ENCODE measurements at places on chromosomes 1 and 21.
A peak's percentile ranks its signal among the peaks of the same experiment; 100 is the strongest.

- DNase-seq, result no peak
Observed at GRCh38 chr1:9196129-9197040, 38.2 kb upstream of the H6PD start.

GRCh38 chr1:20302108-20302471 is 11.4 kb downstream of the VWA5B1 start:
- DNase-seq, result no peak

GRCh38 chr1:176196728-176197127 is 10.4 kb downstream of the COP1 start:
- DNase-seq, result no peak

GRCh38 chr1:41664861-41665640 is 180.6 kb upstream of the EDN2 start:
- no peak for DNase-seq

GRCh38 chr1:162197615-162198421 is 128.3 kb downstream of the NOS1AP start:
- no peak for DNase-seq

DNA sequence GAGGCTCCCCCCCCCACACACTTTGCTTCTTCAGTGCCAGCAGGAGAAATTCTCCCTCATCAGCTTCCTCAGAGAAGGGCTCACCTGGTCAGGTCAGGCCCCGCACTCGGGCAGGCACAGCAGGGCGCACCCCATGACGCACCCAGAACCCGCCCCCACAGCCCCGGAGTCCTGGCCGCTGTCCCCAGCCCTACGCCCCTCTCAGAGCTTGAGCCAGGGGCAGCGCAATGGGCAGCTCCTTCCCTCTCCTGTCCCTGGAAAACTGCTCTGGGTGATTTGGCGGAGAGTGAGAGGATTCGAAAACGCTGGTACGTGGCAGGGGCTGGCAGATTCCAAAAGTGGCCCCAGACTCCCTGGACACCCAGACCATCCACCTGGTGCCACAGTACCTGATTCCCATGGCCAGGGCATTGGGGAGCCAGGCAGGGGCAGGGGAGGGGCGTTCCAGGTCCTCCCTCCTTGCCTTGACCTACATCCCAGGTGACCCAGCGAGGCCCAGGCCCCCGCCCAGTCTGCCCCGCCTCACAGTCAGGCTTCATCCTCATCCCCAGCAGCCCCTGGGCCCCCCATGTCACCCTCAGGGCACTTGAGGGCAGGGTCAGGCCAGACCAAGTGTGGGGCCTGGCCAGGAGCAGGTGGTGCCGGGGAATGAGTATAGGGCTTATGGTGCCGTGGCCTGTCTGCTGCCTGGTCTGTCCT is 23.7 kb downstream of the RRP1 start:
- DNase-seq, result no peak

DNA sequence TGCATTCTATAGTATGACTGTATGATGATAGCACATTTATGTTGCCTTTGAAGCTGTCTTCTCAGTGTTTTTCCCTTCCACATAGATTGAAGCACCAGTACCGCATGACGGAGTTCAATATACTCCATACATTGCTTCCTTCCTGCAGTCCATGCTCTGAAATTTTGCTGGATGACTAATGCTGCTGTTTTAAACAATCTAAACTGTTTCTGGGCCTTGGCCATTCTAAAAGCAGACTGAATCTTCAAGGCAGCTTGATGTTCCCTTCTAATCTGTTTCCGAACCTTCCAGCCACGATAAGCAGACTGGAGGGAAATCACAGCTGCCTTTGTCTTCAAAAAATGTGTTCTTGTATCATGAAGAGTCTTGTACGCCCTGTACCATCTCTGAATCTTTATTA is 36.2 kb upstream of the F13B start:
- DNase-seq, result no peak

- DNase-seq, result no peak
Observed at GRCh38 chr1:156104861-156105832, 9.4 kb upstream of the LMNA start.

DNA sequence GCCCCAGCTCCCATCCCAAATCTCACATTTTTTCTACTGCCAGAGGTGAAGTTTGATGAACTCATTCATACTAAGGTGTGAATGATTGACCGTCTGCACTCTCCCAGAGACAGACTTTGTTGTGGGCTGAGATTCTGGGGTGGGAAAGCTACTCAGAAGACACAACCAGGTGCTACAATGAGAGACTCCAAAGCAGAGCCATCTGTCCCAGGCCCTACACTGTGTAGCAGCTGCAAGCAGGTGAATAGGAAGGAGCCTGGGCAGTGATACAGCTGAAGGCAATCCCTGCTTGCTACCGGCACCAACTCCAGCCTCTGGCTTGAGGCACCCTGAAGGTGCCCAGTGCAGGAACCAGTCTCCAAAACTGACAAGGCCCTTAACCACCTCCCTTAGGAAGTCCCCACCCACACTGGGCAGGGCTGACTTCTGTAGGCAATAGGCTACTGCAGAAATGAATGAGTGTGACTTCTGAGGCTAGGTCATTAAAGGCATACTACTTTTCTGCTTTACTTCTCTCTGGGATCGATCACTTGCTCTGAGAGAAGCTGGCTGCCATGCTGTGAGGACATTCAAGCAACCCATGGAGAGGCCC is 79.7 kb upstream of the RUNX3 start:
- no peak for DNase-seq

- no peak for DNase-seq
Observed at GRCh38 chr1:213983493-213984386, 4.0 kb upstream of the PROX1 start.

DNA sequence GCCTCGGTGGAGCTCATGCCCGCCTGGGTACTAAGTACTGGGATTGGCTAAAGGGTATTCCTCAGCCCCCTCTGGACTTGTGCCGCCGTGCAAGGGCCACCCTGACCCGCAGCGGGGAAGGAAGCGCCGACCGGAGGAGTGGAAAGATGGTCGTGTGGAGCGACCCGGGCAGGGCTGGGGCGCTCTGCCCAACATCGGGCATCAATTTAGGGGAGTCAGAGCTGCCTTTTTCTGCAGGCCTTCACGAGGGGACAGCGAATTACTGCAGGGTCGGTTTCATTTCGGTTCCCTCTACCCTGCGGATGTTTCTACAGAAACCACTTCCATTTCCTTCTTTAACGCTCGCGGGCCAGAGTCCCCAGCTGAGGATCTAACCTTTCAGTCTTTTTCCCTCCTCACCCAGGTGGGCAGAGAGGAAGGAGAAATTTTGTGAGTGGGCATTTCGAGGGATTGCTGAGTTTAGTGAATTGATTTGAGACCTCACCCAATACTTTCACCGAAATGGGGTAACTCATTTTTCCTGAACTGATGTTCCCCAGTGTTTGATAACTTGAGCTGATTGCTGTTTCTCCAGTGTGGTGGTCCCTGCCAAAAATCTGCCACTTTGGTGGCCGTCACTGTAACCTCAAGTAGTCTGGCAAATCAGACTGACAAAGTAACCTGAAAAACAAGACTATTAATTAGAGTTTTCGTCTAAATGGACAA is 1.1 kb downstream of the TOR1AIP1 start:
- DNase-seq, result no peak

- DNase-seq, result no peak
Observed at GRCh38 chr1:14913482-14914177, 239.9 kb upstream of the TMEM51 start.

DNA sequence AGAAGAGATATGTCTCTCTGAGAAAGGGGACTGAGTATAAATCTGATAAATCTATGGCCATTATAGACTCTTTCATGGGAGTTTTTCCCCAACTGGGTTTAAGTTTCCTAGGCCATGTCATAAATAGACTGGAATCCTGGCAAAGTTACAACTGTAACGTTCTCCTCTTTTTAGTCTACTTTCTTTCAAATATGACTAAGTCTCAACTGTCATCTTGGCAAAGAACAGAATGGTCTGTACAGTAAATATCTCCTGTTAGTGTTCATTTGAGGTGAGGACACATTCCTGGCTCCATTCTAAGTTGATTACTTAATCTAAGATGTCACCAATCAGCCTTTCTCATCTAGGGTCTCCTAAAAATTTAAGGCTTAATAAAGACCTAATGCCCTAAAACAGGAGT is 300.5 kb downstream of the BRINP2 start:
- DNase-seq, result no peak

- no peak for DNase-seq
Observed at GRCh38 chr1:45568421-45568820, 15.4 kb upstream of the NASP start.

- peak; percentile 31 for DNase-seq
Observed at GRCh38 chr1:210407207-210407886, 78.6 kb downstream of the HHAT start.

- DNase-seq, result no peak
Observed at GRCh38 chr1:8344893-8345507, 27.1 kb downstream of the SLC45A1 start.

DNA sequence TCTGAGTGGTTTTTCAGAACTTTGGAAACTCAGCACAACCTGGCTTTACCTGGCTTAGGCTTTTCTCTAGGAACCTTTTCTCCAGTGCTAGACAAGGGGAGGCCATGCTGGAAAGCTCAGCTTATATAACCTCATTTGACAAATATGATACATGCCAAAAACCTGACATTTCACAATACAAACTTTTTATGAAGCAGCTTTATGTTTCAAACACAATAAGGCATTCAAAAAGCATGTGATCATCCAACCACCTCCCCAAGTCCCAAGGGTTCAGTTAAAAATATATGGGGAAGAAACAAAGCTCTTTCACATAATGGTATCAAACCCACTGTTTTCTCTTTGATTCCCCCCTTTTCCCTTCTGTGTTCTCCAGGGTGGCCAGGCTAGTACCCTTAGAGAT is 63.7 kb downstream of the ZC3H11B start:
- no peak for DNase-seq

DNA sequence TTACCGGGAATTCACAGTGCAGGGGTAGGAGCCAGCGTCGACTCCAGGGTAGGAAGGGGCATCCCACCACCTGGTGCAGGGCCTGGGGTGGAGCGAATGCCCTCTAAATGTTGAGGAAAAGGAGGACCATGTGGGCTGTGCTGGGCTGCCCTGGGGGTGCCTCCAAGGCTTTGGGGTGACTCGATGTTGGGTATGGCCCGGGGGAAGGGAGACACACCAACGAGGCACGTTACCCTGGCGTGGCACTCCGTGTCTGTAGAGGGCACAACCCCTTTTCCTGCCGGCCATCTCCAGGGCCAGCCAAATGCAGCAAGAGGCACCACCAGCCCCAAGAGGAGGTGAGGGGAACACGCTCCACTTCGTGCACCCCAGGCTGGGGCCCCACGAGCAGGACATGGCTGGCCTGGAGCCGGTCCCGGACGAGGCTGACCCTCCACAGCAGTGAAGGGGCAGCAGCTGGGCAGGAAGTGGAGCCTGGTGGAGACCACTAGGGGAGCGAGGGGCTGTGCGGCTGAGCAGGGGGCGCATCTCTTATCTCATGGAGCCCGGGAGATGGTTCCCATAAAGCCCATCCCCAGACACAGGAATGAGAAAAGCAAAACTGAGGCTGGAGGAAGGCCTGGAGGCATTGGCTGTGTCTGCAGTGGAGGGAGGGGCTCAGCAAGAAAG is 11.2 kb downstream of the ACTRT2 start:
- no peak for DNase-seq

DNA sequence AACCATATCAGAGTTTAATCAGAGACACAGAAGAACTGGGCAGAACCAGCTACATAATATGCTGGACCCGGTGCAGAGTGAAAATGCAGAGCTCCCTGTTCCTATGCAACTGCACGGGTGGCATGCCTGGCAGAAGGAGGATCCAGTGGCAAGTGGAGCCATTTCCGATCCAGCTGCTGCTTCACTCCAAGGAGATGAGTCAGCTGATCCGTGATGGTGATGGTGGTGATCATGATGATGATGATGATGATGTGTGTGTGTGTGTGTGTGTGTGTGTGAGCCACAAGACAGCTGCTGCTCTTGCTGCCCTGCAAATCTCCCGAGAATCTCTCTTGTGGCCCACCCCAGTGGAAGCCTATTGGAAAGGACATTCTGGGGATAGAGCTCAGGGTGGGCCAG is 133.0 kb downstream of the URB2 start:
- no peak for DNase-seq

- DNase-seq, result peak; percentile 14
Observed at GRCh38 chr1:81232420-81232819, 568.3 kb upstream of the ADGRL2 start.

DNA sequence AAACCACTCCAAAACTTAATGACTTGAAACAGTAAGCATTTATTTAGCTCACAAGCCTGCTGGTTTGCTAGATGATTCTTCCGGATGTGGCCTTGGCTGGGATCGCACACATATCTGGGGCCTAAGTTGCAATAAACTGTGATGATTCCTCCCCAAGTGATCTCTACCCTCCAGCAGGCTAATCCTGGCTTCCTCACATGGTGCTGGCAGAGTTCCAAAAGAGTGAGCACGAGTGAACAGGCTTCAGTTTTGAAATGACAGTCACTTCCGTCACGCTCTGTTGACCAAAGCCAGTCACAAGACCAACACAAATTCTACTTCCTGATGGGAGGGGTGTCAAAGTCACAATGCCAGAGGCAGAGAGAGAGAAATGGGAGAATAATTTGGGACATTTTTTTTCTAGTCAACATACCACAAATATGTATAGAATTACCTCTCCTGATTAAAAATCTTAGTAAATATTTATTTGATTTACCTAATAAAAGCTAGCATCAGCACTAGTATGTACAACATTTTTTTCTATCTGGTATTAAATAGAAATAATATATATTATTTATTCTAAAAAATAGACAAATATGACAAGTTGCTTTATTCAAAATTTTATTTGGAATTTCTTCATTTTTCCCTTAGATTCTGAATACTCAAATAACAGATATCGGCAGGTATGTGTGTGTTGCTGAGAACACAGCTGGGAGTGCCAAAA is 292.7 kb downstream of the TPR start:
- peak; percentile 57 for DNase-seq

DNA sequence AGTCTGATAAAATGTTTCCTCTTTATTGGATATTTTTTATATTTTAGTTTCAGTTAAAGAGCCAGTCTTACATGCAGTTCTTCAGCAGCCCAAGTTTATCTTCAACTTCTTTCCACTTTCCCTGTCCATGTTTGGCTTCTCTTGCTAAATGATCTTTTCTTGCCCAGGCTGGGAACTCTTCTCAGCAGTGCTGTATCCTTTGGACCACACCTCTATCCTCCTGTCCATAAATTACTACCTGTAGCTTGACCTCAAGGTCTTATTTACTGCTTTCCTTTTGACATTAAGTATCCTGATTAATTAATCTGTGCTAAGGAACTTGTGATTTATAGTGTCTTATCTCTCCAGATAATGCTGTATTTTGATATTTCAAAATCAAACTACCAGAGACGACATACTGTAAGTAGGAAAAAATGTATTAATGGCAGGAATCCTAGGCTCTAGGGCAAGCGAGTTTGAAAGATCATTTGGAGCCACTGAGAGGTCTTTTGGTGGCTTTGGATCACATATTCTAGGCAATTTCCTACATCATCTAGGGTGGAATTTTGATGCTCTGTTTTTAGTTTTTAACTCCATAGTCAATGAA is 20.5 kb upstream of the PDC start:
- DNase-seq, result no peak

Measured in right lung (tissue), 10 donors.